Iris pigment epithelial cell (primary cell): ENCODE measurements at places on chromosomes 7 and 10.
A peak's percentile ranks its signal among the peaks of the same experiment; 100 is the strongest.

DNA sequence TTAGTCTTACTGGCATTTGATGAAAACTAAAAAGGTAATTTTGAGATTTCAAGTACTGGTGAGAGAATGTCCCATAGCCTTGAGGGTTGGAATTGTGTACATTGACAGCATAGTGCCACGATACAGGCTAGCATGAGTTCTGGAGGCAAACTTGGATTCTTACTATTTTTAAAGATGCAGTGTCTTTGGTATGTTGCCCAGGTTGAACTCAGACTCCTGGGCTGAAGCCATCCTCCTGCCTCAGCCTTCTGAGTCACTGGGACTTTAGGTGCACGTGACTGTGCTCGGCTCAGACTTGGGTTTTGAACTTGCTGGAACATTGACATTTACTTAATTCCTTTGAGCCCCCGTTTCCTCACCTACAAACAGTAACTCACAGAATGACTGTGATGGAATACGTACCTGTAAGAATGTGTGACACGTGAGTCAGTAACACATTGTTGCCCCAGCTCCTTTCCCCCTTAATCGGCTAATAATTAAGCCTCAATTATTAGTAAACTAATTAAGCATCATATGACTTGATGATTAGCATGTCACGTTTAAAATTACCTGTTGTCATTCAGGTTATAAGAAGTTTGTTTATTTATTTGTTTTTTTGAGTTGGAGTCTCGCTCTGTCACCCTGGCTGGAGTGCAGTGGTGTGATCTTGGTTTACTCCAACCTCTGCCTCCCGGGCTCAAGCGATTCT is 10.6 kb downstream of the DNAJB6 start:
- peak; percentile 93 for DNase-seq

- peak; percentile 36 for DNase-seq
Observed at GRCh38 chr10:14450041-14450491, 119.3 kb upstream of the FRMD4A start.

- DNase-seq, result no peak
Observed at GRCh38 chr10:3056280-3057037, 10.9 kb upstream of the PFKP start.

DNA sequence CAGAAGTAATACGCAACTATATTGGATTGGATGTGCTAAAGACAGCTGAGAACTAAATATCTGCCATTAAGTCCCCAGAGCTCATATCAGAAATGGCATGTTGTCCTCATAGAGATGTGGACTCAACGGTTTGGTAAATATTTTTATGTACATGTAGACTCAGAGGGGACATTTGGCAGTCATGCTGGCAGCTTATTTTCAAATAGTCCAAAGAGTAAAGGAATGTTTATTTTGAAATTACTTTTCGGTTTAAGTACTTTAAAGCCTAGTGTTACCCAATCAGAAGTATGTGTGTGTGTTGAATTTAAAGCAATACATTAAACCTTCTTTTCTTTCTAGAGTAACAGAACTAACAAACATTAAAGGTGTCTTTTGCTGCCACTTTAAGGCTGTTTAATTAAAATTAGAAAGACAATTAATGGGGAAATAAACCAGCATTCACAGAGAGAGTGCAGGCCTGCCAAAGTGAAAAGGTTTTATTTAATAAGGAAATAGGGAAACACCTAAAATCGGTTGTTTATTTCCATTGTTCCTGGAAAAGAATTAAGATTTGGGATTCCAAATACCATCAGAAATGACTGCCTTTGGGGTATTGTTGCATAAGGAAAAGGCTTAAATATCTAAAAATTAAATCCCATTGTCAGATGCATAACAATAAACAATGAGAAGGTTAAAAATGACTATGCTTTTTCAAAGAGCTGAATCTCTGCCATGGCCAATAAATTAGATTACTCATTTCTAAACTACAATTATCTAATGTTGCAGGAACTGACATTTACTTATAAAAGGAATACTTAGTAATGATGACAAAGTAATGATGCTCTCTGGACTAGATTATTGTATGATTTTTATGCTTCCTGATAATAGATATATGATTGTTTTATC is 113.4 kb upstream of the AHR start:
- DNase-seq, result peak; percentile 46

DNA sequence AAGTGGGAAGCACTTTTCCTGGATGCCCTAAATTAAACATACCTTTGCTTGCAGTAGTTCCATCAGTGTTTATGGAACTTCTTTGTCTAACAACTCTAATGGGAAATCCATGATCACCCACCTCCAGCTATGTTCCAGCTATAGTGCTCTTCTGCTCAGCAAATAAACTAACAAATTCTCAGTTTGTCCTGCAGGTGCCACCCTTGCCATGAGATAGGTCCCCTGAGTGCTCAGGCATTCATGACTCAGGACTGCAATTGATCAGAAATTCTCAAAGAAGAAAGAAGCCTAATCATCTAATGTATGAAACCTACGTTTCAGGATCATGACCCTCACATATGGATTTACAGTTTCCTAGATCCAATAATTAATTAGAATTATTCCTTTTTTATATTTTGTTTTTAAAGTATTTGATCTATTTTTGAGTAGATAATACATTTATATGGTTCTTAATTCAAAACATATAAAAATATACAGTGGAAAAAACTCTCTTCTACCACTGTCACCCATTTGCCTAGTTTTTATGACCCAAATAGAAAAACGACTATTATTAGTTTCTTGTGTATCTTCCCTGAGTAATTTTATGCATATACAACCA is 48.7 kb upstream of the DYNC1I1 start:
- peak; percentile 57 for DNase-seq

GRCh38 chr10:89793649-89794254 is 92.4 kb downstream of the KIF20B start:
- DNase-seq, result peak; percentile 72

- peak; percentile 40 for DNase-seq
Observed at GRCh38 chr7:82481499-82482097, 38.0 kb upstream of the CACNA2D1 start.

- DNase-seq, result peak; percentile 83
Observed at GRCh38 chr10:86931872-86932271, 25.5 kb downstream of the MMRN2 start.

DNA sequence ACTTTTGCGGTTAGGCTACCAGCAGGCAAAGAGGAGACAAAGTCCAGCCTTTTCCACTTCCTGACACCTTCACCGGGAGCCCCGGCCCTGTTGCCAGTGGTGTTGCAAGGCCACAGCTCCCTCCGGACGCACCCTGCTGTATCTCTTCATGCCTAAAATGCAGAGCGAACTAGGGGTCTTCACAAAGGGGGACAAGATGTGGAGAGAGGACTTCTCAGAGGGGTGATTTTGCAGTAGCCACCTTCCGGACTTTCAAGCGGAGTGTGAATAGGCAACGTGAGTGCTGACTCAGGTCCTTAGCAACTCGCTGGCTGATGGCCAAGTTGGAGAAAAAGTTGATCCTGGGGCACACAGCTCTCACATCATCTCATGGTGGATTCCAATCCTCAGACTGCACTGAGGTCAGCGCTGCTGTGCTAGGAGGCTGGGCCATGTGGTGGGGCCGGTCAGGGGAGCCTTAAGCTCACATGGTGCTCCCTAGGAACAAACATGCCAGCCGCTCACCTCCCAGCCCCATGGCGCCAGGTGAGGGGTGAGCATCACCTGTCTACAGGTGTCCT is 166.3 kb downstream of the LCOR start:
- DNase-seq, result peak; percentile 97

- DNase-seq, result no peak
Observed at GRCh38 chr10:4059471-4060138, 274.6 kb upstream of the KLF6 start.

DNA sequence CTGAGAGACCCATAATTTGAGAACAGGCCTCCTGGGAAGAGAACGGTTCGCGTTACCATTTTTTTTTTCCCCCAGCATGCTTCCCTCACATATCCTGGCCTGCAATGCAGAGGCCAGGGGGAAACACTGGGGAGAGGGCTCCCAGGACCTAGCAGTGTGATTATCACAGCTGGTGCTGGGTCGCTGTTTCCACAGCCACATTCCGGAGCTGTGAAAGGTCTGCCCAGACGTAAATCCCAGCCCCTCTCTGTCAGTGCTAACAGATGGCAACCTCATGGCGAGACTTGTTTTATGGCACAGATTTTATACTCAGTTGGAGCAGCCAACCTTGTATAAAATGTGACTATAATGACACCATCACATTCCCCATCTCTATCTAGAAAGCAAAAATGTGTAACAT is 150.5 kb downstream of the PLXDC2 start:
- peak; percentile 22 for DNase-seq

DNA sequence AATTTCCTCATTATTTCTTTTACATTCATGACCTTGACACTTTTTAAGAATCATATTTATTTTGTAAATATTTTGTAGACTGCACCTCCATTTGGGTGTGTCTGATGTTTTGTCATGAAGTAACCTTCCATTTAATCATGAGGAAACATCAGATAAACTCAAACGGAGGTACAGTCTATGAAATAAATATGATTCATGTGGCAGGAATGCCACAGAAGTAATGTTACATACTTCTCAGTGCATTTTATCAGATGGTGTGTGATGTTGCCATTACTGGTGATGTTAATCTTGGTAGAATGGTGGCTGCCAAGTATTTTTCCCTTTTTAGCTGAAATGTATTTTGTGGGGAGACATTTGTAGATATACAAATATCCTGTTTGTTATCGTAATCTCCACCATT is 64.9 kb downstream of the ZNF37A start:
- peak; percentile 2 for DNase-seq

DNA sequence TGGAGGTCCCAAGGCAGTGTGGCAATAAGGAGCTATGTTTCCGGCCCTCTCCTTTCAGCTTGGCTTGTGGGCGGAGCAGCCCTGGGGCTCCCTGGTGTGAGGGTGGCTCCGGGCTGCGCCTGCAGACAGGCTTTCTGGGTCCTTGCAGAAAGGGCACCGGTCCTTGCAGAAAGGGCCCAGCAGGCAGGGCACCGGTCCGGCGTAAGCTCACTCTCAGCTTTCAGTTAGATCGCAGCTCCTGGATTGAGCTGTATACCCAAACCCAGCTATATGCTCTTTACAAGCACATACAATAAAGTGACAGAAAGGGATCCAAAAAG is 293.8 kb upstream of the SHH start:
- DNase-seq, result no peak

GRCh38 chr10:105068497-105068896 is 427.4 kb downstream of the SORCS3 start:
- DNase-seq, result peak; percentile 0

- DNase-seq, result peak; percentile 34
Observed at GRCh38 chr7:99559175-99559915, 903 bp downstream of the ZNF655 start.

DNA sequence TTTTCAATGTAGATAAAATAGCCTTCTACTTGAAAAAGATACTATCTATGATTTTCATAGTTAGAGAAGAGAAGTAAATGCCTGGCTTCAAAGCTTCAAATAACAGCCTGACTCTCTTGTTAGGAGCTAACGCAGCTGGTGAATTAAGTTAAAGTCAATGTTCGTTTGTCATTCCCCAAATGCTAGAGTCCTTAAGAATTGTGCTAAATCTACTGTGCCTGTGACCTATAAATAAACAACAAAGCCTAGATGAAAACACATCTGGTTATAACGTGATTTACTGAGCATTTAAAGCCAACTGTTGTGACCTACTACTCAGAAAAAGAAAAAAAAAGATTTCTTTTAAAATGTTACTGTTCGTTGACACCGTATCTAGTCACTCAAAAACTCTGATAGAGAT is 134.7 kb downstream of the POLR1F start:
- DNase-seq, result no peak

- no peak for DNase-seq
Observed at GRCh38 chr10:27628621-27629020, 117.0 kb downstream of the MKX start.

DNA sequence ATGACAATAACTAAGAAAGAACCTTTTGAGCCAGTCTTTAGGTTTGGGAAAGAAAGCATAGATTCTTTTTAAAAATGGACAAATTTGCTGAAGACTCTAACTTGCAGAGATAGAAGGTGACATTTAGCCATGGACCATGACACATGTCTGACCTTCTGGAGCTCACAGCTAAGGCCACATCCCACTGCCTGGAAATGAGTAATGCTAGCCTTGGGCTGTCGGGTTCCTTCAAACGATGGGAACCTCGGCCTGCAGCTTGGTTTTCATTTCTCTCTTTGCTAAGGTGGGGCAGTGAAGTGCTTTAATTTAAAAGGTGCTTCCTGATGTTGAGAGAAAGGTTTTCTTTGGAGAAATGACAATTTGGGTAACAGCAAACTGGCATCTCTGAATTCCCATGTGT is 223.2 kb downstream of the FANK1 start:
- no peak for DNase-seq

DNA sequence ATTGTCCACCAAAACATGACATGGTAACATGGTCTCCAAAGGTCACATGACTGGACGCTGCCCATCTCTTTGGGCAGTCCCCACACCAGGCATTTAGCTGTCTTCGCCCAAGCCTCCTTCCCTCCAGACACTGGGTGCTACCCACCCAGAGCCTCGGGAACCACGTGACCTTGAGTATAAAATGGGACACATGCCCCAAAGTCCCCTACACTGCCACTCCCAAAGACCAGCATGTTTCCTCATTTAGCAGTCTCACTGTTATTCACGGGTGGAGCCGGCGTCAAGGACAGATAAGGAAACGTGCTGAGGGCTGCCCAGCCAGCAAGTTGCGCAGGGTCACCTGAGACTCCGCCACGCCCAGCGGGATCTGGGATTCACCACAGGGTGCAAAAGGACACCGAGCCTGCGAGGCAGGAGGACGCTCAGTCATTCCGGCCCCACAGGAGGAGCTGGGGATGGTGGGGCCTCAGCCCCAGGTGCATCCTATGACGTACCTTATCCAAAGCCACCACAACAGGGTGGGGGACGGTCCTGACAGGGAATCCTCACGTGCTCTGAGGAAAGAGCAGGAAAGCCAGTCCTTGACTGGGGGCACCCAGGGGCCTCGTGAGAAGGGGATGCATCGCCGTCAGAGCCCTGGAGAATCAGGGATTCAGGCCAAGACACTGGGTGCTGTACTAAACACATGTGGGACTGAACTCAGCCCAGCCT is 226.9 kb downstream of the TNS3 start:
- DNase-seq, result no peak

DNA sequence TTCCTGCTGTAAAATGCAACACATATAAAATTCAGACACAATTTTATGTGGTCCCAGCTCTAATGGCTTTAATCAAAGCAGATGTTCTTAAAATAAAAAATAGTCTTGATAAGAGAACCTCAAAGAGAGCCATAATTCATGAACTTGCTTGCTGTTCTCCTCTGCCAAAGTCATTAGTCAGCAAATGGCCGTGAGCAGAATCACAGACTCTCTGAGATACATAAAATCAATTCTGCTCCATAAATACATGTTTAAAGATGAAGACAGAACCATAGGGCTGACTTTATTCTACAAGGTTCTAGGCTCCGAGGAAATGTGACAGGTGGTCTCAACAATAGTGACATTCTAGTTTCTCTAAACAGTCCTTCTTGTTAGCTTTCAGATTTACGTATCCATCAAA is 29.8 kb downstream of the HSPA12A start:
- DNase-seq, result no peak

GRCh38 chr7:14858410-14858809 is 44.1 kb downstream of the DGKB start:
- DNase-seq, result no peak
